Motor neuron (in vitro differentiated cells): ENCODE measurements at places on chromosomes 7 and 10. TPM values are rescaled to one million over a fixed set of nuclear protein-coding genes. Genes with fewer than 3 reads are reported as not detected.

ZNF438 gene
- 3.0 and 3.6 TPM in 2 replicates for total RNA-seq

TBX20 gene
- total RNA-seq, result 0.11 TPM in 1 of 2 replicates, not detected in the other

CTAGE8 gene
- total RNA-seq, result 0.34 TPM in 1 of 2 replicates, not detected in the other

EEPD1 gene
- 1.6 and 2.3 TPM in 2 replicates for total RNA-seq

GRCh38 chr7:90715067-90715466 lies 118.9 kb downstream of the CDK14 start:
- no peak for ATAC-seq
